Frontal cortex (tissue), 4 donors: ENCODE measurements at places on chromosomes 7 and 10. TPM values are rescaled to one million over a fixed set of nuclear protein-coding genes. Genes with fewer than 3 reads are reported as not detected.

The FGL2 gene
- 2.9 TPM for total RNA-seq

The LRCH4 gene
- total RNA-seq: 6.1 TPM

The ETV1 gene
- 43.2 TPM for total RNA-seq

The BBIP1 gene
- total RNA-seq: 67.3 TPM

The PVRIG gene
- total RNA-seq: not detected

The FGFBP3 gene
- total RNA-seq: 18.3 TPM

The SPDYE16 gene
- 0.41 TPM for total RNA-seq

The CBLL1 gene
- total RNA-seq: 20.4 TPM

The BPGM gene
- 46.9 TPM for total RNA-seq

The UTF1 gene
- not detected for total RNA-seq

The PURB gene
- 36.7 TPM for total RNA-seq

The MKI67 gene
- 1.2 TPM for total RNA-seq

The GPR146 gene
- total RNA-seq: 0.82 TPM

The PAPOLB gene
- total RNA-seq: 0.82 TPM

The CLDN4 gene
- not detected for total RNA-seq

The GIMAP1 gene
- total RNA-seq: 0.82 TPM

The CHAT gene
- not detected for total RNA-seq

The NPY4R gene
- not detected for total RNA-seq

The CALML5 gene
- total RNA-seq: not detected

The EIF3A gene
- total RNA-seq: 66.4 TPM

The FOXI2 gene
- not detected for total RNA-seq

The RBP4 gene
- 9.0 TPM for total RNA-seq

The ZNF394 gene
- total RNA-seq: 43.2 TPM

The LRRC18 gene
- total RNA-seq: not detected

The SPDYE3 gene
- not detected for total RNA-seq

The KIAA1549 gene
- 21.6 TPM for total RNA-seq

The MDFIC gene
- total RNA-seq: 6.1 TPM

The ASB15 gene
- not detected for total RNA-seq

The MCM10 gene
- 2.4 TPM for total RNA-seq

The HGF gene
- total RNA-seq: 5.7 TPM

The PTPRN2 gene
- total RNA-seq: 52.2 TPM

The INHBA gene
- total RNA-seq: 12.6 TPM

The ELMO1 gene
- 68.1 TPM for total RNA-seq

The FFAR4 gene
- not detected for total RNA-seq

The HTRA1 gene
- 41.2 TPM for total RNA-seq
